Inflammatory macrophage treated with lipopolysaccharide for 4 hours (primary cell): ENCODE measurements at places on chromosomes 5 and 9.

- DNase-seq: no peak
These were observed 57.5 kb upstream of the ICE1 start for GRCh38 chr5:5364932-5365331.

DNA sequence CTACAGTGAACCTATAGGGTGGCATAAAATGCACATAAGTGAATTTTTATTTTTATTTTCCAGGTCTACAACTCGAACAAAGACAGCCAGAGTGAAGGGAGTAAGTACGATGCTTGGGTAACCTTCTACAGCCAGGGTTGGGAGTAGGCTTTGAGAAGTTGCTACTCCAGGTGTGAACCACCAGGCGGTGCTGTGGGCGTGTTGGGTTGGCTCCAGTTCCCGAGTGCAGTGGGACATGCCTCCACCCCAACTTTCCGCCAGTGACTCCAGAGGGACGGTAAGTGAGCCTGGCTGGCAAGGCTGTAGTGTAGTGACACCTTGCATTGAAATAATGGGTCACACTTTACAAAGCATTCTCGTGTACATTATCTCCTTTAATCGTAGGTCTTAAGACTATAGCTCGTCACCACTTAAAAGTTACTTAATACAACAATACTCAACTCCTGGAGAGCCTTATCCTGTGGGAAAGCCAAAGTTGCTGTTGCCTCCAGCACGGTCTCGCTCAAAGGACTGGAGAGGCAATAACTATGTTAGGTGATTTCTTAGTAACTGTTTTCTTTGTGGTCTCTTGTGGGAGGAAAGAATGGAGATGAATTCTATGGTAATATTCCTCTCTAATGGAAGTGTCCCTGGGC, 244.0 kb downstream of the ARHGAP26 start:
- DNase-seq: no peak

DNA sequence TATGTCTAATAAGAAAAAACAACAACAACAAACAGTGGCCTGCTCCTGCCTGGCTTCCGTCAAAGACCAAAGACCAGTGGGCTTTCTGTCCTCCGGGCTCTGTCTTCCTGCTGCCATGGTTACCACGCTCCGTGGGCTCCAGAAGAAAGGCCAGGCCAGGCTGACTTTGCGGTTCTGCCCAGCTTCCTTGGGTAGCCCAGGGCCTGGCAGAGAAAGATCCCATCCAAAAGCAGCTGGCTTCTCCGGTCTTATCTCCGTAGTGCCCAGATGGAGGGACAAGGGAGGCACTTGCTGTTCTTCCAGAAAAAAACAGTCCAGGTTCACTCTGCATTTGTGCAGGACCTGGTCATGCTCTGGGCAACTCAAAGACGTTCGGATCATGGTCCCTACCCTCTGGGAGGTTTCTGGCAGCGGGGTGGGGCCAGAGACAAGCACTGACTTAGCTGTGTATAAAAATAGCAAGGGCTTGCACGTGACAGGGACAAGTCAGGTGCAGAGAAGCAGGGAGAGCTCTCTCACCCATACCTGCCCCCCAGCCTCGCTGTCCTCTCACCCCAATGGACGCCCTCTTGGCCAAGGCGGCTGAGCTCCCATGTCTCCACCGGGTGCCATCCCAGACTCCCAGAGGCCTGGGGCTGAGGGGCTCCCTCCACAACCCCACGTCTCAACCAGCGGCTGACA, 212.2 kb downstream of the C9orf50 start:
- DNase-seq: no peak

DNA sequence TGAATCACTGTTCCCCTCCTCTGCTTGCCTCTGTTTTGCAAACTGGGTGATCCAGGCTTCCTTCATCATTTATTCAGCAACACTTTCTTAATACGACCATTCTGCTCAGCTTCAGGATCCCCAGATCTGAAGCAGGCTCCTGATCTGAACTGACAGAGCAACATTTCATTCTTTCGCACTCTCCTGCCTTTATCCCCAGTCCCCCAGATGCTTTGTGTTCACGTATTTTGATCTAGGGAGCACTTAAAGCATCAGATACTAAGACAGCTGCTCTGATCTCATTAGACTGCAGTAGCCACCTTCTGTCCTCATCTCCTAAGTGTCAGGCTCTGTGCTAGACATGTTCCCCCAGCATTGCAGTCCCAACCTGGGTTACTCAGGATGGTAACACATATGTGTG, 158.0 kb downstream of the TRIO start:
- DNase-seq: no peak

DNA sequence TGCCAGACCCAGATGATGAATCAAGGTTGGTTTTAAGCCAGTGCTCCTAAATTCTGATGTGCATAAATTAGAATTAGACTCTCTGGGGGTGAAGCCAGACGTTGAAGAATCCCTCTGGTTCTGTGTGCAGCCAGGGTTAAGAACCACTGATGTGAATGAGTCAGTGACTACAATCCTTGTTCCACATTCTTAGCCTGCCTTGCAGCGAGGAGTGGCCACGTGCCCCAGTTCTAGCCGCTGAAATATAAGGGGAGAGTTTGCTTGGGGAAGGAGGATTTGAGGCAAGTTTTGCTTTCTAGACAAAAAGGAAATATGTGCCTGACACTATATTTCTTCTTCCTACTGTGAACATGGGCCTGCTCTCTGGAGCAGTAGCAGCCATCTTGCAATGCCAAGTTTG, 34.2 kb upstream of the MSH3 start:
- peak; percentile 76 for DNase-seq

- no peak for DNase-seq
These were observed 187.7 kb downstream of the NTRK2 start for GRCh38 chr9:84857211-84857610.

DNA sequence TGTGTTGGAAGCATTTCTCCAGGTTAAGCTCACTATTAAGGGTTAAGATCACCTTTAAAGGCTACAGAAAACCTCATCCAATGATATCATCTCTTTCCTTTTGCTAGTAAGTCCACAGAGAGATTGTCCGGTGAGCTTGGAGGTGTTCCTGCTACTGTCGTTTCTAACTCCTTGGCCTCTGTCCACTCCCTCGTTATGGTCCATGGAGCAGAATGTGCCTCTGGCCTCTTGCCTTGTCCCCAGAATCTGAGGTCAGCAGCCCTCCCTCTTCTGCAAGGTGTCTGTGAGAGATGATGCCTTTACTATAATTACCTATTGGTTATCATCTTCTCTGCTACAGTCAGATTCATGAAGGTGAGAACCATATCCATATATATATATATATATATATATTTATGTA, 15.0 kb downstream of the ORM2 start:
- no peak for DNase-seq

DNA sequence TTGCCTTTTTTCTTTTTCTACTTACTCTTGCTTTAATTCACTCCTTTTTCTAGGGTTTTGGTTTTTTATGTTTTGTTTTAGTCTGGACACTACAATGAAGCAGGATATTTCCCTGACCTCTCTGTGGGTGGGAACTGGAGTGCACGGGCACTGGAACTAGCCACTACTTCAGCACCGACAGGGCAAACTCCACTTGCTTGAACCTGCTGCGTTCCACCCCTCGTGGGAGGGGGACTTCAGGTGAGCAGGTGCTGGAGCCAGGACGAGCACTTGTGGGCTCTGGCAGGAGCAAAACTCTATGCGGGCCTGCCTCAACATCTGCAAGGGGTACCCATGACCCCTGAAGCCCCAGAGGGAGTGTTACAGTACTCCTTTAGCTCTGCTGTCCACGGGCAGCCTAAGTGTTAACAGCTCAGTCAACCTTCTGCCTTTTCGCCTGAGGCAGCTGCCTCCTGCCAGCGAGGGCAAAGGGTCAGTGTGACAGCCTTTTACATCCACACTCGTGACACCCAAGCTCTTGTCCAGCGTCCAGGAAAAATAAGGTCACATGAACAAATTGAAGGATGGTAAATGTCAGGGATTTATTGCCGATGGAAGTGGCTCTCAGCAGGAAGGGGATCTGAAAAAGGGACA, 144.1 kb upstream of the NFIL3 start:
- no peak for DNase-seq

DNA sequence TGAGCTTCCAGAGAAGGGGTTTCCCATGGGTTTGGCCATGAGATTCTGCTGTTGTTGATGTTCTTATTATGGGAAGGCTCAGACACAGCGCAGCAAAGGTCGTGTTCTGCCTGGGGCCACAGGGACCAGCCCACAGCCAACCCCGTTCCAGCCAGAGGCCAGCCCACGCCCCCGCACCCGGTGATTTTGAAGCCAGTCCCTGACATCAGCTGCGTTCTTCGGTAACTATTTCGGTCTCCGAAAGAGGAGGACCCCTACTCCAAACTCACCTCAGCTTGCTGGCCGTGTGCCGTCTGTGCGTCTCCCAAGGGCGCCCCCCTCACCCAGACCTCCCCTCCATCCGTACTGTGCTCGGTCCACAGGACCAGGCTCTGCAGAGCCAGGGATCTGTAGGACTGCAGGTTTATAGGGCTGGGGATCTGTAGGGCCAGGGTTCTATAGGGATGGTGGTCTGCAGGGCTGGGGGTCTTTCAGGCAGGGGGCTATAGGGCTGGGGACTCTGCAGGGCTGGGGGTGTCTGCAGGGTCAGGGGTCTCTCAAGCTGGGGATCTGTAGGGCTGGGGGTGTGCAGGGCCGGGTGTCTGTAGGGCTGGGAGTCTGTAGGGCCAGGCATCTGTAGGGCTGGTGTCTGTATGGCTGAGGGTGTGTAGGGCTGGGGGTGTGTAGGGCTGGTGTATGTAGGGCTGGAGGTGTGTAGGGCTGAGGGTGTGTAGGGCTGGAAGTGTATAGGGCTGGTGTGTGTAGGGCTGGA, 11.8 kb downstream of the COL5A1 start:
- DNase-seq: no peak

DNA sequence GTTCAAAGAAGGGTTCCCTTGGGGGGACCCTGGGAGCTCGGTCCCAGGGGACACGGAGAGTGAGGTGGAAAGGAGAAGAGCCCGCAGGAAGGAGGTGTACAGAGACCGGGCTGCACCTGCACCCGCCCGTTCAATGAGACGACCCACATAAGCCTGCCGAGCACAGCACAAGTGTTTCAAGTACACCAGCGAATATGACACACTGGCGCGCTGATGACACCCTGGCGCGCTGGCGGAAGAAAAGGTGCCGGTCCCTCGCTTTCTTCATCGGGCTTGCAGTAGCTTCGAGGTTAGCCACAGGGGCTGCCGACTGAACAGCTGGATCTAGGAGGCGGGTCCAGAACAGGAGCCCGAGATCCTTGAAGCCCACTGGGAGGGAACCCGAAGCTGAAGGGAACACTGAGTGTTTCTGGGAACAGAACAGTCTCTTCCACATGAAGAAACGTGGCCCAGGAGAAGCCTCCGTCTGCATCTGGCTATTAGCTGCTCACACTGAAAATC, 1.4 kb downstream of the TBC1D9B start:
- no peak for DNase-seq

GRCh38 chr5:53940921-53941320, 369.5 kb downstream of the ARL15 start:
- peak; percentile 76 for DNase-seq

- peak; percentile 60 for DNase-seq
These were observed 96.5 kb downstream of the ARHGAP26 start for GRCh38 chr5:142866563-142867275.

DNA sequence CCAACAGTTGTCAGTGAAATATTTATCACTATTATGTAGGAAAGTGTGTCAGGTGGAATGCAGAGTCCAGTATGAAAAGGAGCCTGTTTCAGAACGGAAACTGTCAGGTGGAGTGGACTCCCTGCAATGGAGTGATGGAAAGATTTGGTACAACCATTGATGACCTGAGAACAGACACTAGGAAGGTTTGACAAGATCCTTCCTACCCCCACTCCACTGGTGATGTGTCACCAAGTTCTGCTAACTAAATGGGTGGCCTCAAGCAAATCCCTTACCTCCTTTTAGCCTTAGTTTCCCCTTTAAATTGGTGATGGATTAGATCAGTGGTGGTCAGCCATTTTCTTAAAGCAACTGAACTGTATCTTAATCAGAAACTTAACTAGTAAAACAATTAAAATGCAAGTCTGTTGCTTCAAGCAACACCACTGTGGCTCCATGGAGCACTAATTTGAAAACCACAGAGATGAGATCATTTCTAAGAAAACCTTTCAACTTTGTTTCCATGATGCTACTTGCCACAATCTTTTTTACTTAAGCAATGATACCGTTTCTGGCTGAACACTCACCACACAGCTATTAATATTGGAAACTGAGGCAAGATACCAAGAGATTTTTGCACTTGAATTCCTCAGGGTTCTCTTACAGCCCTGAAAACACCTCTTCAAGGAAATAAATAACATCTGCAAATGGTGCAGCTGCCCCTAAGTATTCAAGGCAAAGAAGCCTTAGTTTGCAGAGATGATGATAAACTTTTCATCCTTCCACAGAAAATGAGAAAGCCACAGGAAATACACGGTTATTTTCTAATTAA, 140.6 kb downstream of the ERCC6L2 start:
- DNase-seq: no peak

DNA sequence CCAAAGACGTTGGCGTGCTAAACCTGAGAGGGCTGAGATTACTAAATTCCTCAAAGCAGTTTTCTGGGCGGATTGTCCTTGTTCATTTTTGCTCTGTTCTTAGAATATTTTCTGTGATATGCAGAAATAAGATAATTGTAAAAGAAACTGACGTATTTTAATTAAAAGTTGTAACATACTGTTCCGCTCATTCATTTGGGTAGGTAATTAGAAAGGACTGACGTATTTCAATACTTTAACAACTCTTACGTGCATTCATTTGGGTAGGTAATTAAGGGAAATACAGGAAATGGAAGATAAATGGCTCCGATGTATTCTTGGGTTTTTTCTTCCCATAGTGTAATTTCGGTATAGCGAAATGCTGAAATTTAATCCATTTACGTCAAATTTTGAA, 1.1 kb downstream of the OSTF1 start:
- no peak for DNase-seq

GRCh38 chr9:135850737-135851136, 56.6 kb downstream of the CAMSAP1 start:
- DNase-seq: peak; percentile 26

DNA sequence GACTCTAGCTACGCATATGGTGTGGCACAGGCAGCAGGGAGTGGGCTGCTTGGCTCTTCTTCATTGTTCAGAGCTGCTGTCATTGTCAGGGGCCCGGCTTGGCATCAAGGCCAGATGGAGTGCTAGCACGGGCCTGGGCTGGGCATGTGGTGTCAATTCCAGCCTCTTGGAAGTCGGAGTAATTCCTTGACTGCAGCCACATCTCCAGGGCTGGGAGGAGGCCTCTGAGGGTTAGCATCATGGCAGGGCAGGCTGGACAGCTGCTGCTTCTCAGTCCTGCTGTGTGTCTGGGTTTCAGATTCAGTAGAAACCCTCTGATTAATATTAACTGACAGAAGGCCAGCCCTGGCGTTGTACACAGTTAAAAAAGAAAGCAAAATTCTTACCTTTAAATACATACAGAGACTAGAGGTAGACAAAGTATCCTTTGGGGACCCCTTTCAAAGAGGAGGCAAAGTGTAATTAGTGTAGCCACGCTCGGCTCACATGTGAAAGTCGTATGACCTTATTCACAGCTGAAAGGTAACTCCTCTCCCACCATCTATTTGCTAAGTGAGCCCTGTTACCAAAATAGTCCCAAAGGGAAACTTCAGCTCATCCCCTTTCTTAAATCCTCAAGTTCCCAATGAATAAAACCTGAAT, 126.4 kb downstream of the DOCK2 start:
- DNase-seq: no peak

- peak; percentile 87 for DNase-seq
These were observed 64.1 kb downstream of the SLCO4C1 start for GRCh38 chr5:102231693-102232619.
